ENCODE measurements at places on chromosomes 3 and 15.

DNA sequence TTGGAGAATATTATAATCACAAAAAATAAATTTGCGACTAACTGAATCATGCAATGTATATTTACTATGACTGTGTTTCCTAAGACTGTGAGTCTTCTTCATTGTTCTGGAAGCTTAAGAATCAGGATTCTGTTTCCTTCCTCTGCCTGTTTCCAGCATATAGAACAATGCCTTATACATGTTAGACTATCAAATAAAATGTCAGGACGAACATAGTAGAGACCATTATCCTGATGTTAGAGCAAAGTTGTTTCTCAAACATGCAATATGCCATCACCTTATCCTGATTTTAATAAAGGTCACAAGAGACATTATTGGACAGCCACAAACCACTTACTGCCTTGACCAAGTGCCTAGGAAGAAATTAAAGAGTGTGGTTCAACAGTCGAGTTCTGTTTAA, 457.4 kb upstream of the AGTR1 start:
- DNase-seq = no peak

DNA sequence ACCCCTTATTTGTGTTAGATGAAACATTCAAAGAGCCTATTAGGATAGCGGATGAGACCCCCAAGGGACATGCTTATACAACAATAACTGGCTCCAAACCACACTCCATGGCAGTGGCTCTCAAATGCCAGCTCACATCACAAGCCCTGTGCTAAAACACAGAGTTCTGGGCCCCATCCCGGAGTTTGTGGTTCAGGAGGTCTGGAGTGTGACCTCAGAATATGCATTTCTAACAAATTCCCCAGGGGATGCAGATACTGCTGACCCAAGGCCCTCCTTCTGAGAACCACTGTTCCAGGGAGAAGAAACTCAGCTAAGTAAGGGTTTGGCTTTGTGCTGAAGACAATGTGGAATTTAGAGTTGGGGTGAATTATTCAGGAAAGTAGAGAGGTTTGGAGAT, 3.6 kb downstream of the CCRL2 start:
- no peak for DNase-seq

DNA sequence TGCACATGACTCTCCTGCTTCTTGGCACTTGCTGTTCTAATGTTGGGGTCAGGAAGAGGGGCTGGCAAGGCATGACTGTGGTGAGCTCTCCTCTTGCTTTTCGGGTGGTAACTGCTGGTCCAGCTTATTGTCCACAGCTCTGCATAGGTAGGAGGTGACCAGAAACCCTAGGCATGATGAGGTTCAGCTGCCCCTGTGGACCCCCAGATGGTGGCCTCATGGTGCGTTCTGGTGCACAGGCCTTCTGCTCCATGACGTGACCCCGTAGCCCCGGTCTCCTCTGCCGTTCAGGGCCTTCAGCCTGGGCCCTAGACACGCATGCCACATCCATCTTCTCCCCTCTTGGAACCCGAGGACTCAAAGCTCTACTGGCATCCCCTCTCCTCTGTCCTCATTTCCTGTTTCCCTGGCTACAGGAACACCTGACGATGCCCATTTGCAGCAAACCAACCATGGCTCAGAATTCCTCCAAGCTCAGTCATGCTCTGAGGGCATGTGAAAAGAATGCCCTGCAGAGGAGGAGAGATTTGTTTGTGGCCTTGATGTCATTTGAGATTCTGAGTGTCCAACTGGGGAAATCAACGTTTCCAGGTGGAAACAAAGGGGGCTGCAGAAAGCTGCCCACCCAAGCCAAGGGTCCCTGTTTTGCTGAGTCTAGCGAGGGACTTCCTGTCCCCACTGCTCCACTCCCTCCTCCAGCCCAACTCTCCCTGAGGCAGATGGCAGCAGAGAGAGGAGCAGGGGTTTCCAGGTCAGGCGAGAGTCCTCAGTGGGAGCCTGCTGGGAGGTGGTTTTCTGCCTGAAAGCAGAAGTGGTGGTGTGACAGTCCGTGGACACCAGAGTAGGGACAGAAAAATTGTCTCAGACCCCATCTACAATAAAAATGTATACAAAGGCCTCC, 198.7 kb upstream of the LYSMD4 start:
- no peak for DNase-seq

- no peak for DNase-seq
Measured at GRCh38 chr3:53726643-53727042, 119.6 kb downstream of the CHDH start.

- no peak for DNase-seq
Measured at GRCh38 chr3:106172780-106173179, 304.0 kb upstream of the CBLB start.

GRCh38 chr3:170057550-170057949, 19.8 kb downstream of the GPR160 start:
- no peak for DNase-seq

GRCh38 chr3:14388201-14388600, 14.2 kb upstream of the SLC6A6 start:
- DNase-seq = no peak

DNA sequence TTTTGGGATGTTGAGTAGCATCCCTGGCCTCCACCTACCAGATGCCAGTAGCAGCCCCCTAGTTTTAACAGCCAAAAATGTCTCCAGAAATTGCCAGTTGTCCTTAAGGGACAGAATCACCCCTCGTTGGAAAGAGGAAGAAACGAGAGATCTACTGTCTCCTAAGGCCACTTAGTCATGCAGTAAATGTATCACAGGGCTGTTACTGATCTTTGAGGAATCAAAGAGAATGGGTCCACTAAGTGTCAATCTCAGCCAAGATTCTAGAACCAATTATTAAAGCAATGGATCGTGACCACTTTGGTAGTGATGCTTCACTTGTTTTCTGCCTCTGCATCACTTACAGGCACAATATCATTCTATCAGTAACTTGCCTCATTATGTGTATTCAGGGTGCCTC, 26.4 kb downstream of the POLG start:
- DNase-seq = no peak

- no peak for DNase-seq
Measured at GRCh38 chr3:34072297-34072696, 273.9 kb downstream of the PDCD6IP start.

GRCh38 chr3:11638495-11639358, 5.0 kb downstream of the VGLL4 start:
- DNase-seq = no peak

DNA sequence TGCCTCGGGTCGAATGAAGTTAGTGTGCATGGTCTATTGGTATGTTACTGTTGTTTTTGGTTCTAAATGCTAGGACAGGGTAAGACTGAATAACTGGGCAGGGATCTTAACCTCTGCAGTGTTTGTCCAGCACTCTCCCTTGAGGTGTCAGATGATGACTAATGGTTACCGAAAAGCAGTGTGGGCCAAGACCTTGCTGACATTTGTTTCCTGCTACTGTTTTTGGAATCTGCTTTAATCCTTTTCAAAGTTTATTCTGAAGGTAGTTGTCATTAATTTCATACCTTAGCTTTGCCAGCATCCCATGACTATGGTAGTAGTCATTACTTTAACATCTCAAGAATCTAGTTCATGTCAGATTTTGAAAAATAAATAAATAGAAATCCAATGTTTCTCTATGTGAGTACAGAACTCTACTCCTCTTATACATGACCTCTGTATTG, 117.0 kb downstream of the P3H2 start:
- peak; percentile 57 for DNase-seq

- DNase-seq = no peak
Measured at GRCh38 chr3:61666615-61667330, 105.4 kb downstream of the PTPRG start.

DNA sequence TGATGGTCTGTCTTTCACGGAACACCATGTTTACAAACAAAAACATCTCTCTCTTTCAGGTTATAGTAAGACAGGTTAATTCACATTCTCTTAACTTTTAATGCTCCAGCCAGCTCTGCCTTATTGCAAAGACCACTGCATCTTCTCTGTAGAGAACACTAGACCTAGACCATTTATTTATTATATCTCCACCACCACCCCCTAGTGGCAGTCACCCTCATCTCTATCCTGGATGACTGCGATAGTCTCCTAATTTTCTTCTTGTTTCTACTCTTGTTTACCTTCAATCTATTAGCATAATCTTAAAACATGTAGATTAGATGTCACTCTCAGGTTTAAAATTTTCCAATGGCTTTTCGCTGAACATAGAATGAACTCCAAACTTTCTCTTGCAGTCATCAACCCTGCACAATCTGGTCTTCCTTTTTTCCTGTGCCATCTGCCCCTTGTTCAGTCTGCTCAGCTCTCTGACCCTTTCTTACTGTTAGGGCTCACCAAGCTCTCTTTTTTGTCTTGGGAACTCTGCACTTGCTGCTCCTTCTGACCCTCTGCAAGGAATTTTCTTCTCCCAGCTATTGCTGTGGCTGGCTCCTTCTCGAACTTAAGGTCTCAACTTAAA, 155.6 kb downstream of the SQOR start:
- DNase-seq = no peak

- DNase-seq = no peak
Measured at GRCh38 chr15:60557191-60557618, 78.3 kb upstream of the ICE2 start.

- no peak for DNase-seq
Measured at GRCh38 chr15:77455696-77456321, 35.1 kb downstream of the HMG20A start.

DNA sequence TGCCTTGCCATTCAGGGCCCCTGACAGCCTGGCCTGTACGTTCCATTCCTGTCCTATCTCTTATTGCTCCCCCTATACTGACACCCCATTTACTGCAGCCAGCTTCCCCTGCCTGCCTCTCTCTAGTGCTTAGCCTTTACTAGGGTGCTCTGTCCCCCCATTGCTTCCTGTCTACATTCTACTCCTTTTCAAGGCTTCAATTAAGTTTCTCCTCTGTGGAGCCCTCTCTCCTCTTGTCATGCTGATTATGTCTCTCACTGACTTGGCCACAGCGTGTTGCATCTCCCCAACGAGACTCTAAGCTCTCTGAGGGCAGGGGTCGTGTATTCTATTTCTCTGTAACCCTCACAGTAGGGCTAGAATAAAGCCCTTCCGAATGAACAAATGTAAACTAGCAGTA, 185.2 kb downstream of the RPLP1 start:
- no peak for DNase-seq

GRCh38 chr3:5122741-5123706, 932 bp downstream of the ARL8B start:
- DNase-seq = no peak

DNA sequence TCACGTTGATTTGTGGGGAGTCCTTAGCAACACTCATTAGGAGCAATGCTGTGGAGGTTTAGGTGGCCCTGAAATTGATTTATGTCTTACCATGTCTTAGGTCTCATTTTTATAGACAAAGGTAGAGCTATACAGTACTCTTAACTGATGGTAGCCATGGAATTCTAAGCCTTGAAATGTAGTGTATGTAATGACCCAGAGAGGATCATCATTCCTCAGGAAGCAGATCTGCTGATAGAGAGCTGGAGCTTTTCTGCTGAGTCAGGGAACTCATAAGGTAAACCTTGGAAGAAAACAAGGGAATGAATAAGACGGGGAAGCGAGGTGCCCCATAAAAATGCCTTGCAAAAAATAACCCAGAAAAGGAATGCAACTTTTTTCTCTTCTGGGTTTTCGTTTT, 34.0 kb upstream of the ZNF639 start:
- DNase-seq = no peak

- no peak for DNase-seq
Measured at GRCh38 chr3:65006300-65006739, 318.5 kb upstream of the ADAMTS9 start.
